Fibroblast of lung (primary cell): ENCODE measurements at places on chromosomes 3 and 15. TPM values are rescaled to one million over a fixed set of nuclear protein-coding genes. Genes with fewer than 3 reads are reported as not detected.

GALNT15 gene
- 37.7 and 47.3 TPM in 2 replicates for total RNA-seq

ITPR1 gene
- total RNA-seq, result 48.0 and 87.0 TPM in 2 replicates

CSTA gene
- 7.9 and 16.2 TPM in 2 replicates for total RNA-seq

COMMD2 gene
- total RNA-seq, result 28.0 and 28.6 TPM in 2 replicates

TRH gene
- total RNA-seq, result not detected in 2 replicates
